NCI-H1105 (cell line): ENCODE measurements at places on chromosomes 12 and 14.

- DNase-seq, result no peak
Measured at GRCh38 chr12:92603741-92604432, 98.9 kb upstream of the PLEKHG7 start.

DNA sequence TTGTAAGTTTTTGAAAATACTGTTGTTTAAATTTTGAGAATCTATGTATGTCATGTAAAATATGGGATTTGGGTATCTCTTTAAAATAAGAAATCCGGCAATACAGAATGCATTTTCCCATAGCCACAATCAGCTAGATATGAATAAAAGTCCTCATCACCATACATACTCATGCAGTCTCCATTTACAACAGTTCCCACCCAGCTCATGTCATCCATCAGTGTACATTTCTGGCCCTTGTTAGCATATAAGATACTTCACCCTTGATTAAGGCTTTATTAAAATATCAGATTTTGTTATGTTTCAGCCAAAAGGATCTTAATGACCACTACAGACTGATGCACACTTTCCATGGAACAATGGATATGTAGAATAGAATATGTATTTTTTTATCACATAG lies 218.0 kb downstream of the DPY19L2 start:
- DNase-seq, result no peak

DNA sequence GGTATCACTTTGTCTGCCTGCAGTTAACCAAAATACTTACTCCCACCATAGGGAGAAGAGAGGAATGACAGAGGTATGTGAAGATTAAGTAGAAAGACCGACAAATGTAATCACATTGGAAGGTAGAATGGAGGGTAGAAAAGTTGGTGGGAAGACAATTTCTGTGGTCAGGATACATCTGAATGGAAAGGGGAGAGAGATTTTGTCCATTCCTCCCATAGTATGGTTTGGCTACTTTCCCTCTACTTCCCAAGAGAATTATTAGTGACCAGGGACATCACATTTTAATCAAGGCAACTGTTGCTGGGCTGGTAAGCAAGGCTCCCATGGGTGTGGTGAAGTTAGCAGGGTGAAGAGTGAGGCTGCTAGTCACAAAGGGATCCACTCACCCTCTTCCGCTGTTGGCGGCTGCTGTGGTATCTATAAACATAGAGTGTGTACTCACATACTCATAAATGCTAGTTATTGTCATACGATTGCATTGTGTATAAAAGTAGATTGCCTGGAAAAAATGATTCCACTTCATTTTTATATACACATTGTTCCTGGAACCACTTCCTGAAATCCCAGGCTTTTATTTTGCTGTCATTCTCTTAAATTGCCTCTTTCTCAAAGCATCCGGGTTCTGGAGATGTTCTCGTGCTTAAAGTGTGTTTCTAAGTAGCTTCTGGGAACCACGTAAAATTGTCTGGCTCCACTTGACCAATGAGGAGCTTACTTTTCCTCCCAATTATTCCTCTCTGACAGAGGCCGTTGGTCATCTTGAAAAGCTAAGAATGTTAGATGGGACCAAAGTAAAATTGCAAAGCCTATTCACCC lies 413.1 kb downstream of the ZFP36L1 start:
- DNase-seq, result no peak

GRCh38 chr12:94100211-94100627 lies 48.2 kb upstream of the PLXNC1 start:
- DNase-seq, result no peak

GRCh38 chr14:72722201-72722785 lies 171.6 kb downstream of the DPF3 start:
- no peak for DNase-seq

- DNase-seq, result no peak
Measured at GRCh38 chr12:27013611-27014084, 536 bp downstream of the TM7SF3 start.

GRCh38 chr12:102776041-102776440 lies 141.0 kb downstream of the PAH start:
- DNase-seq, result no peak

DNA sequence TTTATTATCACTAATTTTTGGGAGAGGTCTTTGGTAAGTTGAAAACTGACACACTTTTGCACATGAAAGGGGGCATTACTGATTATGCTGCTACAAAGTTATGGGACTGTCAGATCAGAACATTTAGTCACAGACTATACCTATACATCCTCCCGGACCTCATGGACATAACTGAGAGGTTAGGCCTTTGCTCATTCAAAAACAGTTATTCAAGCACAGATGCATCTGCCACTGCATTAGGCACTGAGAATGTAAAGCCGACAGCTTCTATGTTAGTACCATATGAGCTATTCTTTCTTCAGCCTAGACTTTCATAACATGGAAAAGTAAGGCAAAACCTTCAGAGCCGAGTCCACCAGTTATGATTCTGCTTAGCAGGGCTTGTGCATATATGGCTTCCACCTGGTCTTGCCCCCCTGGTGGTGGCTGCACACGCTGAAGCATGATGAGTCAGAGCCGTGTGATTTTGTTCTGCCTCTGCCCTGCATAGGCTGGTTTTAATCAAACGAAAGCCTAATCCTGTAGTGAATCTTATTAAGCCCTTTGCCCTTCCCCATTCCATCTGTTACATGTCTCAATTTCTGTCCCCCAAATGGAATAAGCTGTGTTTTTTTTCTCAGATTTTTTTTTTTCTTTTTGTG lies 21.8 kb upstream of the RNU6-8 start:
- no peak for DNase-seq

- DNase-seq, result no peak
Measured at GRCh38 chr12:325906-326305, 63.2 kb downstream of the KDM5A start.

DNA sequence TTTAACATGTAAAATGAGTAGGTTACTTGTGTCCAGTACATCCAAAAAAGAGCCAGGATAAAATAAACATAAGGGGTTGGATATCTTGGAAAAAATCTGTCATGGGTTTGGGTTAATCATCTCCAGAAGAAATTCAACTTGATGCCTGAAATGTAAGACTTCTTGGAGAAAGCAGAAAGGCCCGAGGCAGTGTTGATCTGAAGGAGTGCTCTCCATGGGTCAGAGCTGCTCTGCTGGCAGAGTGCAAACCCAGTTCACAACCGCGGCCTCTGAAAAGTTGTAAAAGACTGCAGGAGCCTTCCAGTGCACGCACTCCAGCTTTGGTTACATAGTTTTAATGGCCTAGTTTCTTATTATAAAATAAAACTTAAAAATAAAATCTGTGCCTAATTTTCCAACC lies 97.3 kb upstream of the ALX1 start:
- no peak for DNase-seq

DNA sequence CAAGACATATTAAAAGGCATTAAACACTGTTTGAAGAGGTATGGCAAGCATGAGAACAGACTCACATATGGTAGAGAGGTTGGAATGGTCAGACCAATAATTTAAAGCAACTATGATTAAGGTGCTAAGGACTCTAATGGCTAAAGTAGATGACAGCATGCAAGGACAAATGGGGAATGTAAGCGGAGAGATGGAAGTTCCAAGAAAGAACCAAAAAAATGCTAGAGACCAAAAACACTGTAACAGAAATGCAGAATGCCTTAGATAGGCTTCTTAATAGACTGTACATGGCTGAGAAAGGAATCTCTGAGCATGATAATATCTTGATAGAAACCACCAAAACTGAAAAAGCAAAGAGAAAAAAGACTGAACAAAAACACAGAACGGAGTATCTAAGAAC lies 77.4 kb downstream of the RIN3 start:
- no peak for DNase-seq
